ENCODE measurements at places on chromosomes 3 and 15. TPM values are rescaled to one million over a fixed set of nuclear protein-coding genes. Genes with fewer than 3 reads are reported as not detected.

FOXP1 gene
- polyA plus RNA-seq = 40.6 TPM

GABRR3 gene
- not detected for polyA plus RNA-seq

GRCh38 chr3:112856537-112856936 is 9.9 kb upstream of the CD200R1L start:
- no peak for DNase-seq

C2CD4A gene
- polyA plus RNA-seq = 0.40 TPM

All from renal pelvis (tissue), 12 donors.